Fibroblast of skin of left biceps (primary cell): ENCODE measurements at places on chromosomes 7 and 10.

GRCh38 chr10:11506247-11506789 is 105.1 kb downstream of the USP6NL start:
- DNase-seq = no peak

- DNase-seq = peak; percentile 61
Observed at GRCh38 chr10:70742537-70743429, 42.4 kb downstream of the TBATA start.

DNA sequence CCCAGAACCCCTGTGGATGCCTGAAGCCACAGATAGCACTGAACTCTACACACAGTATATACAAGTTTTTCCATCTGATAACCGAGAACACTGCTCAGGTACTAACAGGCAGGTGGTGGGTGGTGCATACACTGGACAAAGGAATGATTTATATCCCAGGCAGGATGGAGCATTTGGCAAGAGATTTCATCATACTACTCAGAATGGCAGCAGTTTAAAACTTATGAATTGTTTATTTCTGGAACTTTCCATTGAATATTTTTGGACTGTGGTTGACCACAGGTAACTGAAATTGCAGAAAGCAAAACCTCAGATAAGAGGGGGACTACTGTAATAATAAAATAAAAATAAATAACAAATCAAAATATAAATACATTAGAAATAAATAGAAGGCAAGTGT is 10.9 kb upstream of the KCNMA1 start:
- no peak for DNase-seq

GRCh38 chr10:121036431-121036830 is 185.3 kb downstream of the WDR11 start:
- no peak for DNase-seq

DNA sequence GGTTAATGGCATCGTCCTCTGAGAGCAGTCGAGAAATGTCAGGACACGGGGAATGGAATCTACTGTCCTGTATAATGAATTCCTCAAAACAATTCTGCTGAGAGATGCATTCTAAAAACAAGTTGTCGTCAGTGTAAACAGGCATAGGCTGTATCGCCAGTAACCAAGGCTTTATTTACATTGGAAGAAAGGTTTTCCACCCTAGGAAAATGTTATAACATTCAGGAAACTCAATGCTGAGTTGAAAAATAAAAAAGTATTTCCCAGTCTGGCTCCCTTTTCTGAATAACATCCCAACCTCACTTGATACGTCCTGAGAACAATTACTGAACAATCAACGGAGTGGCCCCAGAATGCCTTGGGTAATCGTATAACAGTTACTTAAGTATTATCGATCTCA is 79.6 kb upstream of the UCN3 start:
- DNase-seq = no peak

DNA sequence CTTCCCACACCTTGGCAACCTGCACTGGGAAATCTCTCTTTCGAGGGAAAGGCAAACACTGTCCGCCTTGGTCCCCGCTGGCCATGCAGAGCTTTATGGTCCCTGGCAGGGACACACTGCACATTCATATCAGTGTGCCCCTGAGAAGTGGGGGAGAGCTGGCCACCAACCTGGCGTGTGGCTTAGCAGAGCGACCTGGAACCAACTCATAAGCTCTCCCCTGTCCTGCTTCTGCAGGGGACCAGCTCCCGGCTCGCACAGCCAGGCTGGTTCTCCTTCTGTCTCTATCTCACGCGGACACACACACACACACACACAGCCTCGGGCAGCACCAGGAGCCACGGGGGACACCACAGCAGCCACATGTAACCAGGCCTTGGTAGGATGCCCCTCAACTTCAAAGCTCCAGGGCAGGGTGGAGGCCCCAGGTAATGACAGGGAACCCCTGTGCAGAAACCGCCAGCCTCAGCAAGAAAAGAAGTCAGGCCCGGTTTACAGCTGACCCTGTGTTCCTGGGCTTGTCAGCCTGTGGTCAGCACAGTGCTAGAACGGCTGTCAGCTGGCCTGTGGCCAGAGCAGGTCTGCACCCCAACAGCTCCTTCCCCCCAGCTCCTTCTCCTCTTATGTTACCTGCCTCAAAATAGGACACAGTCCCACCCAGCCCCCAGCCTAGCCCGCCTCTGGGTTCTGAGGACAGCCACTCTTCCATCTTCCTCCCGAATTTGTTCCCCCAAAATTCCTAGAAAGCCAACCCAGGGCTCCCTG is 69.3 kb downstream of the OAT start:
- no peak for DNase-seq

- DNase-seq = no peak
Observed at GRCh38 chr10:100902622-100903021, 10.1 kb upstream of the SLF2 start.

GRCh38 chr7:15471669-15471950 is 90.2 kb downstream of the AGMO start:
- no peak for DNase-seq

GRCh38 chr7:1348823-1349335 is 110.4 kb downstream of the MICALL2 start:
- no peak for DNase-seq

DNA sequence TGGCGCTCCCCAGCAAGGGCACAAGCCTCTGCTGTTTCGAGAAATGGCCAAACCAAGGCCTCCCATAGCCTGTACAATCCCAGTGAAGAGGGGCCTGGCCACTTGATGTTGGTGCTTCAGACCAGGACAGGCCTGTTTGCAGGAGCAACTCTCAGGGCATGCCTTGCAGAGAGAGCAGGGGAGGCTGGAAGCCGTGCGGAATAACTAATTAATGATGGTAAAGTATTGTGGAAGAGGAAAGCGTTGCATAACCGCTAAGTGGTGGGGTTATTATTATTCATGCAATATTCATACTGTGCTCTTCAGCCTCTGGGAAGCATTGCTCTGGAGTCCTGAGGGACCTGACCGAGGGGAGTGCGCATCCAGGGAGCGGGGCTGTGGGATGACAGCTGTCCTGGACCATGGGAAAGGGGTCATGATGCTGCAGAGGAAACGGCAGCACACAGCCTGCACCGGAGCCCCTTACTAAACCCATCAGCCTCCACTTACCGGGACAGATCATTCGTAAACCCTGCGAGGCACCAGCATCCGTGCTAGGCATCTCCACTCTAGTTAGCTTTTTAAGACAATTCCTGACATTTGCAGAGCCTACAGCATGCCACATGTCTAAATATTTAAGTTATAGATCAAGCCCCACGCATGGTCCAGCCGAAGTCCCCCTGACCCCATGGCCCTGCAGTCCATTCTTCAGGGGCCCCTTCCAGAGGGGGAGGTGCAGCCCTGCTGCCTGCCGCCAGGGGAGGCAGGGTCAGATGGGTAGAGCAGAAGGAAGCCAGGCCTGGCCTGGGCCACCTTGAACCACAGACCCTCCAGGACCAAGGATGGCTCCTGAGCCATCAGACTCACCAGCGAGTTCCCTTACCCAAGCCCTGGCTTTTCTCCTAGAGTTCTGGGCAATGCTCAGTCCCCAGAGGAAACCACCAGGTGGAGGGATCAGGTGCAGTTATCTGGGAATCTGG is 11.6 kb downstream of the TMEM273 start:
- no peak for DNase-seq

DNA sequence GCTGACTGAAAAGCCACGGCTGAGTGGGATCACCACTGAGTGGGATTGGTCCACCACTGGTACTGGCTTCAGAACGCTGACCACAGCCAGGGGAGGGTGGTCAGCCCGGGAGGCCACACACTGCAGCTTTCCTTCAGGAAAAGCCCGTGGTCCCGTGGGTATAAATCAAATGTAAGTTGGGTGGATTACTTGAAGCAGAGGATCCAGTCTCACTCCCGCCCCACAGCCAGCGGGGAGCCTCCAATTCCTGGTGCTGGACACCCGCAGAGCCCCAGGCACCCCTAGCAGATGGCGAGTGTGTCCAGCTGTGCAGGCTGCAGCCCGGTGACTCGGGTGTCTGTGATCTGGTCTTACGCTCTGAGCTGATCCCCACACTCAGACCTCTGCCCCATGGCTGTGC is 231.1 kb upstream of the ZNF32 start:
- no peak for DNase-seq

DNA sequence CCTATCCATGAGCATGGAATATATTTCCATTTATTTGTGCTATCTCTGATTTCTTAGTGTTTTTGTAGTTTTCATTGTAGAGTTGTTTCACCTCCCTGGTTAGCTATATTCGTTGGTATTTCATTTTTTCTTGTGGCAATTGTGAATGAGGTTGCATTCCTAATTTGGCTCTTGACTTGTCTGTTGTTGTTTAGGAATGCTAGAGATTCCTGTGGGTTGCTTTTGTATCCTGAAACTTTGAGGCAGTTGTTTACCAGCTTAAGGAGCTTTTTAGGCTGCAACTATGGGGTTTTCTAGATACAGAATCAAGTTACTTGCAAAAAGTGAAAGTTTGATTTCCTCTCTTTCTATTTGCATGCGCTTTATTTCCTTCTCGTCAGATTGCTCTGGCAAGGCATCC is 304.7 kb upstream of the GRM3 start:
- DNase-seq = no peak

GRCh38 chr7:156041398-156041797 is 229.1 kb upstream of the SHH start:
- no peak for DNase-seq

DNA sequence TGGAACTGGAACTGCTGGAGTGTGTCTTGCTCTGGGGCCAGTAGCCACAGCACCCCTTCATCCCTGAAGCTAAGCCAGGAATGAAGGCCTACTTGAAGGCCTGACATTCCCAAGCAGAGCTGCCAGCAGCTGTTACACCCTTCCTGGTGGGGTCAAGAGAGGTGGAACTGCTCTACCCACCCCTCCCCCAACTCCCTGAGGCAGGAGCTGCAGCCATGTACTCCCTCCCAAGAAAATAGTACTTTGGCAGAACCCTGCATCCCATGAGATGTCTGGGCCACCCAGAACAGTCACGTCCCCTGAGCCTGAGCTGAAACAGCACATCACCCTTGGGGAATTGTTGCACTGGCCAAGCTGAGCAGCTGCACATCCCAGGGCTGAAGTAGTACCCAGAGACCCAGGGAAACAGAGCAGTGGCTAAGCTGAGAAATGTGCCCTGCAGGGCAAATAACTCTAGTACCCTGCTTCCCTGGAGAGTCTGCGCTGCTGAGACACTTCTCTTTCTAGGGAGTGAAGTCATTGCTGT is 63.4 kb upstream of the PLA2G12B start:
- DNase-seq = no peak

- no peak for DNase-seq
Observed at GRCh38 chr10:8006274-8006999, 48.1 kb upstream of the GATA3 start.

DNA sequence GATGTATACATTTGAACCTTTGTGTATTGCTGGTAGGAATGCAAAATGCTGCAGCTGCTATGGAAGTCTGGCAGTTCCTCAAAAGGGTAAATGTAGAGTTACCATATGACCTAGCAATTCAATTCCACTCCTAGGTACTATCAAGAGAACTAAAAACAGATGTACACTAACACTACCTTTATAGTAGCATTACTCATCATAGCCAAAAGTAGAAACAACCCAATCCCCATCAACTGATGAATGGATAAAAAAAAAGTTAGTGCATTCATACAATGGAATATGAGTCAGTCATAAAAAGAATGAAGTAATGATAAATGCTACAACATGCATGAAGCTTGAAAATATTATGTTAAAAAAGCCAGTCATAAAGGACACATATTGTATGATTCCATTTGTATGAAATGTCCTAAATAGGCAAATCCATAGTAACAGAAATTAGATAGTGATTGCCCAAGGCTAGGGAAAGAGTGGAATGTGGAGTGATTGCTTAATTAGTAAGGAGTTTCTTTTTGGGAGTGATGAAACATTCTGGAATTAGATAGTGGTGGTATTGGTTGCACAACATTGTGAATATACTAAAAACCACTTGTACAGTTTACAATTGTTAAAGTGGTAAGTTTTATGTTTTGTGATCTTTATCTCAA is 96.4 kb upstream of the AOAH start:
- peak; percentile 9 for DNase-seq

GRCh38 chr7:84095971-84096370 is 98.6 kb downstream of the SEMA3A start:
- DNase-seq = no peak

GRCh38 chr7:104839842-104840241 is 174.2 kb upstream of the KMT2E start:
- DNase-seq = no peak

DNA sequence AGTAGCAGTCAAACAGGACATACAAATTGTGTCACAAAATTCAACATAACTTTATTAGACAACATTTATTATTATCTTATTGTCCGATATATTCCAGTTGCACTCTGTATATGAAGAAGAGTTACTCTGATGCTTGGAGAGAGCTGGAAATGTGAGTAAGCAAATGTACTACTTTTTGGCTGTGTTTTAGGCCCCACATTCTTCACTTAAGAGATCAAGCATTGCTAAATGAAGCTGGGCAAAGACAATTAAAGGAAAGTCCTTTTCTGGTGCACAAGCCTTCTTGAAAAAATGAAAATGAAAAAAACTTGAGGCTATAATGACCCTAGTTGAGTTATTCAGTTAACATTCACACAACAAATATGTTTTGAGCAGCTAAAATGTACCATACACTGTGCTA is 26.1 kb downstream of the MYPN start:
- DNase-seq = no peak

DNA sequence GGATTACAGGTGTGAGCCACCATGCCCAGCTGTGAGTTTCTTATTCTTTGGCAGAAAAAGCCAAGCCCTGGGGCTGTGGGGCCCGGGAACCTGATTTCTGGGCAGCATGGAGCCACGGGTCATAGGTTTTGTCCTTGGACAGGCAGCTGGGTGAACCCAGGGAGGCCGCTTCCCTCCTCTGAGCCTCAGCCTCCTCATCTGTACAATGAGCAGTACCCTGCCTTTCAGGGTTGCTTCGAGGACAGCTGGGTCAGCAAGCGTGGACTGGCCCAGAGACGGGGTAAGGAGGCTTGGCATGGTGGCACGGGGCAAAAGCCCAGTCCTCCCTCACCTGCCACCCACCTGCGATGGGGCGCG is 84.1 kb upstream of the GNA12 start:
- no peak for DNase-seq

- DNase-seq = no peak
Observed at GRCh38 chr10:120688928-120689327, 162.2 kb upstream of the WDR11 start.

- no peak for DNase-seq
Observed at GRCh38 chr7:44748948-44749731, 493 bp downstream of the ZMIZ2 start.

DNA sequence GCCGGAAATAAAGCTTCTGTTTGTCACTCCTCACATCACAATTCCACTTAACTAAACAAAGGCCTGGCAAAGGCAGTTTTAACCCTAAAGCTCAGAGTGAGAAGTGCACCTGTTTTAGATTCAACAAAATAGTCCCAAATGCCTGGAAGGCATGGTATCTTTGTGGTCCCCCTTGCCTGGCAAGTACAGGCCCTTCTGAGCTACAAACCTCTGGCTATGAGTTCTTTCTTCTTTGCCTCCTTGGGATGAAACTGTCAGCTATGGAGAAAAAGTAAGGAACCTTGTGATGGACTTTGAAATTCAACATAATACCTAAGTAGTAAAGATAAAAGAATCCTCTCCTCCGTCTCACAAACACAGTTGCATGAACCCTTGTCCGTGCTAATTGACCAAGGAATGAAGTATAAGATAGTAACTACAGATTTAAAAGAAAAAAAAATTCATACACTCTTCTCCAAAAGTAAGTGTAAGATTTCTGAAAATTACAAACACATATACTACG is 244.5 kb upstream of the ETV1 start:
- DNase-seq = no peak

GRCh38 chr10:1153805-1154351 is 97.7 kb downstream of the WDR37 start:
- no peak for DNase-seq
